ENCODE measurements at places on chromosomes 5 and 9. TPM values are rescaled to one million over a fixed set of nuclear protein-coding genes. Genes with fewer than 3 reads are reported as not detected.

PHF24 gene
- total RNA-seq = under 0.01 TPM

ZBTB34 gene
- total RNA-seq = 7.8 TPM

INSL6 gene
- not detected for total RNA-seq

FOXD4L6 gene
- under 0.01 TPM for total RNA-seq

GRCh38 chr9:30478684-30479083 is 1905.8 kb upstream of the ACO1 start:
- DNase-seq = no peak

- DNase-seq = no peak
Observed at GRCh38 chr5:55900068-55900467, 48.9 kb downstream of the IL31RA start.

- DNase-seq = no peak
Observed at GRCh38 chr5:158644301-158644700, 455.4 kb downstream of the EBF1 start.

GRCh38 chr9:8223861-8224260 is 424.3 kb upstream of the DMAC1 start:
- no peak for DNase-seq

DNA sequence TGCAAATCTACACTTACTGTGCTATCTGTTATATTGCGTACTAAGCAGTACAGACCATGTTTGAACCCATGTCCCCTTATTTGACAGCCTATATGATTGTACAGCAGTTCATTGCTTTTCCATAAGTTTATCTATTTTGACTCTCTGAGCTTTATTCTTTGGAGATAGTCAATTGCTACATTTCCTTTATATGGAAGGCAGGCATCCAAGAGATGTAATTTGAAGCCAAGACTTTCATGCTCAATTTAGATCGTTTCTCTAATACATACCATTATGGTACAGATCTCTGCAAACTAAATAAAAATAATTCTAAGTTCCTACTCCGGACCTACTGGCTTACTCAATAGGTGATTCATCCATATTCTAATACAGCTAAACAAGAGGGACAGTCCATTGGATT is 424.8 kb downstream of the TMEM38B start:
- no peak for DNase-seq

- no peak for DNase-seq
Observed at GRCh38 chr5:109690242-109690974, 681 bp downstream of the MAN2A1 start.

- no peak for DNase-seq
Observed at GRCh38 chr9:133428617-133429101, 6.5 kb downstream of the ADAMTS13 start.

GRCh38 chr9:92978345-92978875 is 31.1 kb downstream of the FGD3 start:
- no peak for DNase-seq

DNA sequence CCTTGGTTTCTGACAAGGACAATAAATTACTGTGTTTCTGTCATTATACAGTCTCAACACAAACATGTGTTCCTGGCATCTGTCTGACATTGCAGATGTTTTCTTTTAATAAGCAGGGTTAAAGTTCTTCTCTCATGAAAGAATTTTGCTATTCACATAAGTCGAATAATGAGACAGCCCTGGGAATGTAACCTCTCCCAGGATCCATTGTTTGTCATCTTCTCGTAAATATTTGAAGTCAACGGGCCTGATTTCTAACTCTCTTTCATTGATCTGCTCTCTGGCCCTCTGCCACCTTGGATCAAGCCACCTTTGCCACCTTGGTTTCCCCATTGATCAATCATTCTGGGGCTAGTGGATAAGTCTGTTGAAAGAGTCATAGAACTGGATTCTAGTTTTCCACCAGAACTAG is 12.9 kb upstream of the CAST start:
- DNase-seq = no peak

GRCh38 chr5:123814801-123815470 is 303.0 kb downstream of the CSNK1G3 start:
- DNase-seq = no peak

DNA sequence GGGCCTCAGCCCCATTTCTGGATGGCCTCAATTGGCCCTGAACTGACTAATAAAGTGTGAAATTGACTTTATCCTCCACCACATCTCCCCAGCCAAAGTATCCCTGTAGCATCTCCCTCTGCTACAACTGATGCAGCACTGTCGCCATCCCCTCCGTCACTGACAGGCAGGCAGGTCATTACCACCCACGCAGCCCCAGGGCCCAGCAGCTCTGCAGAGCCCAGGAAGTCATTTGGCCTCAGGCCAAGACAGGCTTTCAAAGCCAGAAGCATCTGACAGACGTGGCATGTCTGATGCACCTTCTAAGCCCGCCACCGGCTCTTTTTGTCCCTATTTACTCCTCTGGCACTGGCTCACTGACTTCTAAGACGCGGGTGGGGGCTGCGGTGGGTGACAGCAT is 65.3 kb downstream of the ARHGEF37 start:
- DNase-seq = no peak

DNA sequence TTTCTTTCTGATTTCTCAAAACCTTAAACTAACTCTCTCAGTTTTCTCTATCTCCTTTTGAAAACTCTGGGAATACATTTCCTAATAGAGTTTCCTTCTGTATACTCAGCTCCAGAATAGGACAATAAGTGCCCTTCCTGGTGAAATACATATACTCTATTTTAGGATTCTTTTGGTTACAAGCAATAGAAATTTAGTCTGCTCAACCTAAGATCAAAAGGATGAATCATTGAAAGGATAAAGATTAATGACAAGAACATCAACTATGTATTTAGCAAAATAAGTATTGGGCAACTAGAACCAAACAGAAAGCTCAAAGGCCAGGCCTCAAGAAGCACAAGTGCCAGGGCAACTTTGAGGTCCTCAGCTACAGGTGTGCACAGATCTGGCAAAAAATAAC is 127.1 kb downstream of the ADAMTSL1 start:
- DNase-seq = no peak

DNA sequence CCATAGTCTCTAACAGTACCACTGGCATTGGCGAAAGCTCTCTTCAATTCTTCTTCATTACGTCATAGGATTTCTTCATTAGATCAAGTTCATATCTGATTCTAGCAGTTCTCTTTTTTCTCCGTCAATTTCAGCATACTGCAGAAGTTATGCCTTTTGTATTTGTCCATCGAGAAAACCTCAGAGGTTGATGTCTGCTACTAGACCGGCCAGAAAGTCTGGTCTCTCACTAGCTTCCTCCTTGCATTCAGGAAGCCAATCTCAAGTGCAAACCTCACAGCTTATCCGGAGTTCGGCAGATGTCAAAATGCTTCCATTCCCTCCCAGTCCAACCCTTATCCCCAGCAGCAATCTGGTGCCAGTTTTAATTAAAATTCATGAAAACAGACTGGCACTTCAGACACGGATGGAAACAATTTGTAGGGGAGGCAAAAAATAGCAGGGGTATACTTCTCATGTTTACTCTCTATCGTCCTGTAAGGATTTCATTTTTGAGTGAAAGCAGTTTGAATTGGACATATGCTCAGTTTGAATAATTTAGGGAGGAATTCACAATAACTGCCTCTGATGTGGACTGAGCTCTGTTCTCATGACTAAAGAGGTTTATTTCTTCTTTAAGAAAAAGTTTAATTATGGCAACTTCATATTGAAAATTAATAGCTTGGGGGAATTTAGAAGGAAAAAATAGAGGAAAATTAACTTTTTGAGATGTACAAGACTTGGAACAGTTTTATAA is 56.4 kb upstream of the TMC1 start:
- no peak for DNase-seq

DNA sequence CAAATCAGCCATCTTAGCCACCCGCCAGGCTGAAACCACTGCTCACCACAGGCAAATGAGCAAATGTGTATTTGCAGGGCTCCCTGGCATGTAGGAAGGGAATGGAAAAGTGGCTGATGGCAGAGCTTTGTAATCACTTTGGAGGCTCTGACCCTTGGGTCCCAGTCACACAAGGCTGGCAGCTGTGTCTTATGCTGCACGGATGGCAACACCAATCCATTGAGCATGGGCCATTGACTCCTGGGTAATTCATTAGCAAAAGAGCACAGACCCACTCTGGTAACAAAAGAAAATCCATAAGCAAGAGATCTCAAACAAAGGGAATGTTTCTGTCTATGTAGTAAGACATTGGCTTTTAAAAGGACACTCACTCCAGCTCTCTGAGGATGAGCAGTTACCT is 57.6 kb downstream of the SPOCK1 start:
- no peak for DNase-seq

DNA sequence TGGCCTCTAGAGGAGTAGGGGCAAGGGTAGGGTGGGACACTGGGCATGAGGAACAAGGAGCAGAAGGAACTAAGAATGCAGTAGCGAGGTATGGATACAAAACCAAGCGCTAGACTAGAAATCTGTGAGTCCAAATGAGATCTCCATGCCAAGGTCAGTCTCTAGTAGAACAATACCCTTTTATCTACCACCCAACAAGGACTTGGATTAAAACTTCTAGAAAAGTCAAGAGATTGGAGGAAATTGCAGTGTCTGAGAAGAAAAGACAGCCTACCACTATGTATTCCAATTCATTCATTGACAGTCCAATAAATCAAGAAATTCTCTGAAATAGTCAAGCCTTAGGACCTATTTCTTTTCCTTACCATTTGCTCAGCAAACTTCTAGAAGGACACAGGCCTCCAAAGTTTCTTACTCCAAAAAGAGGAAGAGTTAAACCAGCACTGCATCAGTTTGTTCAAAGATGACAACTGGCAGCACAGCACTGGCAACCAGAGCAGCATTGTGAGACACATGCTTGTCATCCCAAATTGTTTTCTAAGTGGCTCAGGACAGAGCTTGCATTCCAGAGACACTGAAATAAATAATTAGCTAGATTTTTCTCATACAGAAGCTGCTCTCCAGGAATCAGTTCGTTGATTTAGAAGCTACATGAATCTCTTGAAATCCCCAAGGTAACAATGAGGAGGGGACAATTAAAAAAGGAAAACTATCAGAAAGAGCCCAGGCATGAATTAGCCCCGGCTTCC is 22.6 kb downstream of the ABCA1 start:
- no peak for DNase-seq

Data from hematopoietic multipotent progenitor cell (in vitro differentiated cells).